Psoas muscle (tissue), 8 donors: ENCODE measurements at places on chromosomes 2 and 18. TPM values are rescaled to one million over a fixed set of nuclear protein-coding genes. Genes with fewer than 3 reads are reported as not detected.

DNA sequence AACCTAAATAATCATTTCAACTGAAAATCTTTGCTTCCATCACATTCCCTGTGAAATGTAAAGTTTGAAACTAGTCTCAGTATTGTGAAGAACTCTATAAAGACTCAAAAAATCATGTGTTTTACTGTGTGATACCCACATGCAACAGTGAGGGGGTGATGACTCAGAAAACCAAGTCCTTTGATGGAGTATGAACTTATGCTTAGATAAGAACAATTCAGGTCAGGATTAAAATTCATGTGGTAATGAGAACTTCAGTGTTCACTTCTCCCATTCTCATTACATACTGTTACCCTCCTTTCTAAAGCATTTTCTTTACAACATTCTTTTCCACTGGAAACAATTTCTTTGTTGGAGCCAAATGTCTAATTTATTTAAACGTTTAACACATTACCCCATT lies 360.2 kb downstream of the FSIP2 start:
- DNase-seq, result no peak

DNA sequence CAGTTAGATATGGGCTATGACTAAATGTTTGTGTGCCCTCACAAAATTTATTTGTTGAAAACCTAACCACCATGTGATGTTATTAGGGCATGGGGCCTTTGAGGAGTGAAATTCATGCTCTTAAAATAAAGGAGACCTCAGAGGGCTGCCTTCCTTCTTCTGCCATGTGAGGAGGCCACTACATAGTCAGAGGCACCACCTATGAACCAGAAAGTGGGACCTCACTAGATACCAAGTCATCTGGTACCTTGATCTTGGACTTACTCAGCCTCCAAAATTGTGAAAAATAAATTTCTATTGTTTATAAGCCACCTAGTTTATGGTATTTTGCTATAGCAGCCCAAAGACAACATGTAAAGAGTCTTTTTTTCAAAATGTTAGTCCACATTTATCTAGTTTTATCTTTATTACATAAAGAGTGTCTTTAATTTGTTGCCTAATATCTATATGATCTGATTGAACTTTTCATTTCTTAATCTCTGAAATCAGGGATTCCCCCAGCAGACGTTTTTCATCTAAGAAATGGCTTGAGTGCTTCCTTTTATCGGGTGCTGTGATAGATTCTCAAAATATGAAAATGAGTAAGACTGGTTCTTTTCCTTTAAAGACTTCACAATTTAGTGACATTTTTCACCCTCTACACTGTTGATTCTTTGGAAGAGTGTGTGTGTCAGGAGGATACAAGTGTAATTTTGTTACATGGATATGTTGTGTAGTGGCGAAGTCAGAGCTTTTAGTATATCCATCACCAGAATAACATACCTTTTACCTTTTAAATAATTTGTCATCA lies 34.2 kb downstream of the PMS1 start:
- DNase-seq, result no peak

DNA sequence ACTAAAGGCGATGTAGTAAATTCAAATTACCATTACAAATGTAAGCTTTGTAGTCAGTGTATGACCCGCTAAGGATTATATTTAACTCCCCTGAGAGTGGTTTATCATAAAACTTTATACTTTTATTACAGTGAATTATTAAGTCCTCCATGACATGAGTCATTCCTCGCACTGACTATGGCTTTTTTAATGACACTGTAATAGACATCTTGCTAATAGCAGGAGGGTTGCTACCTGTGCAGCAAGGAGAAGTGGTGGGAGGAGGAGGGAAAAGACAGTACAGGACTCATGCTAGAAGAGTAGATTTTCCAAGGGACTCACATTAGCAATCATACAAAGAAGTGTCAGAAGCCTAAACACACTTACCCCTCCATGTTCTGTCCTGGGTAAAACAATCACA lies 556.1 kb downstream of the BCL11A start:
- no peak for DNase-seq

- DNase-seq, result no peak
Measured at GRCh38 chr2:147416099-147416498, 428.7 kb upstream of the ACVR2A start.

DNA sequence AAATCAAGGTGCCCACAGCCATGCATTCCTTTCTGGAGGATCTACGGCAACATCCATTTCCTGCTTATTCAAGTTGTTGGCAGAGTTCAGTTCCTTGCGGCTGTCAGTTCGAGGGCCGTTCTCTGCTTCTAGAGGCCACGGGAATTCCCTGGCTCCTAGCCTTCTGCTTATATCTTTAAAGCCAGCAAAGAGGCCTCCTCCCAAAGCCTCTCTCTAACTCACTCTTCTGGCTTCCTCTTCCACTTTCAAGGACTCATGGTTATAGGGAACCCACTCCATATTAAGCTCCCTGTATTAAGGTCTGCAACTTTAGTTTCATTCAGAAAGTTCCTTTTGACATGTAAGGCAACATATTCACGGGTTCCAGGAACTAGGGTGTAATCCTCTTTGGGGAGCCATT lies 150.1 kb upstream of the RMP24 start:
- DNase-seq, result no peak

- no peak for DNase-seq
Measured at GRCh38 chr2:120468136-120468535, 122.2 kb downstream of the INHBB start.

DNA sequence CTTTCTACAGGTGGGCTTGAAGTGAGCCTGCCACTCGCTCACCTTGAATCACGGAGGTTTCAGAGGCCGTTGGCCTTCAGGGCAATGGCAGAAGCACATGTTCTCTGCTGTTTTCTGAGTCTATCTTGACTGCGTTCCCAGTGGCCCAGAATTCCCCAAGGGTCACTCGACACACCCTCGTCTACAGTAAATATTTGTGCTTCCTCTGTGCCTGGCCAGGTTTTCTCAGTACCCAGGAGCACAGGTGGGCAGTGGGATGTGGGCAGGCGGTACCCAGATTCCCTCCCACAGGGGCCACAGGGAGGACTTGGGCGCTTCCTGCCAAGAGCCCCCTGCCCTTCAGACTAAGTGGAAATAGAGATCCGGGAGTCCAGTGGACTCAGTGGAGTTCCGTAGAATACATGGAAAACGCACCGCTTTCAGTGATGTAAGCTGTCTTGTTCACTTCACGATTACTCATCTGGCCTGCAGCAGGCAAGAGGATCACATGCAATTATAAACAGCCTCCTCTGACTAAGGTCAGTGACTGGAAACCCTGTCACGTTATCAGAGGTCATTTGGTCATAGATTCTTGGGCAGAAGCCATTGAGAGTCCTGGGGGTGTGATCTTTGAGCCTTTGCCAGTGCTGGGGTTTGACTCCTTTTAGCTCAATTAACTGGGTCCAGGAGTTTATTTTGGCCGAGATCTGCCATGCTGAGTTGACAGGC lies 179.8 kb downstream of the NEDD4L start:
- DNase-seq, result no peak

DNA sequence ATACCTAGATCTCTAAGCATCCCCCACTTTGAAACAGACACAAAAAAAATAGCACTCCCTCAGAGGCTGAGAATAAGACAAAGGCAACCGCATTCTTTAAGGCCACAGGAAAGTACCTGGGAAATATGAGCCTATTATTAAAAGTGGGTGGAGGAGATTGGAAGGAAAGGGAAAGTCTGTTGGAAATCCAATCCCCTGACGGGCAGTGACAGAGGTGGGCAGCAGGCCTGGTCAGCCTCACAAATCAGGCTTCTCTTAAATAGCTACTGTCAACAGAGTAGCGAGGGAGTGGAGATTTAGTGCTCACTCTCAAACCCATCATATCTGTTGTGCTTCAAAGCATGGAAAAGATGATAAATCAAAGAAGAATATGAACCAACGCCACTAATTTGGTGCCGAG lies 324.4 kb downstream of the ALK start:
- DNase-seq, result no peak

GRCh38 chr18:25743646-25744151 lies 346.7 kb downstream of the SS18 start:
- DNase-seq, result no peak

- DNase-seq, result no peak
Measured at GRCh38 chr2:144942516-144943256, 422.8 kb upstream of the ZEB2 start.

- DNase-seq, result no peak
Measured at GRCh38 chr2:171109020-171109419, 51.7 kb downstream of the TLK1 start.

The CD226 gene
- total RNA-seq, result 0.32 TPM

The RIF1 gene
- 19.9 TPM for total RNA-seq

The APLF gene
- 2.8 TPM for total RNA-seq

The FEV gene
- total RNA-seq, result not detected
